ENCODE measurements at places on chromosomes 12 and 14.

GRCh38 chr14:79630288-79630960 is 580.9 kb downstream of the DIO2 start:
- DNase-seq, result no peak

DNA sequence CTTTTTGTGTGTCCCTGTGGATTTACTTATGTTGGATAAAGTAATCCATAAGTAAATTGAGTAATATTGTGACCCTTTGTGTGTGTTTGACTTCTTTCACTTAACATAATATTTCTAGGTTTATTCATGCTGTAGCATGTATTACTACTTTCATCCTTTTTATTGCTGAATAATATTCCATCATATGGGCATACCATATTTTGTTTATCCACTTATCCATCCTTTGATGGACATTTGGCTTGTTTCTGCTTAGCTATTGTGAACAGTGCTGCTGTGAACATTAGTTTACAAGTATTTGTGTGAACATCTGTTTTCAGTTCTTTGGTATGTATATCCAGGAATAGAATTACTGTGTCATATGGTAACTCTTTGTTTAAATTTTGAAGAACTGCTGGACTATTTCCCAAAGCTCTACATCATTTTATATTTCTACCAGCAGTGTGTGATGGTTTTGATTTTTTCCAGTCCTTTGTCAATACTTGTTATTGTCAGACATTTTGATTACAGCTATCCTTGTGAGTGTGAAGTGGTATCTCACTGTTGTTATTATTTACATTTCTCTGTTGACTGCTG is 25.2 kb downstream of the G2E3 start:
- DNase-seq, result no peak

- DNase-seq, result no peak
Measured at GRCh38 chr12:125089626-125090025, 24.4 kb downstream of the AACS start.

- peak; percentile 45 for DNase-seq
Measured at GRCh38 chr12:79988368-79988767, 53.5 kb upstream of the PPP1R12A start.

GRCh38 chr12:104604070-104604994 is 147.6 kb downstream of the CHST11 start:
- DNase-seq, result peak; percentile 84

DNA sequence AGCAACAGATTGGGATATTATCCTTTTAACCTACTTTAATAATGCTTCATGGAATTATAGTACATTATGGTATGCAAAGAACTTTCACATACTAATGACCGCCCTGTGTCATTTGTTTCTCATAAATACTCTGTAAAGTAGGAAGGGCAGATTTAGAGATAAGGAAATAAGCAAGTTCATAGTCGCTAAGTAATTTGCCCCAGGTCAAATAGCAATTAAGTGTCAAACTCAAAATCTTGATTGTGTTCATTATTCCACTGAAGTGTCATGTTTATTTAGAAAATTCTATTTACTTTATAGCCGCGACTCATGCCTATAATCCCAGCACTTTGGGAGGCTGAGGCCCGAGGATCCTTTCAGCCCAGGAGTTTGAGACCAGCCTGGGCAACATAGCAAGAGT is 98.7 kb upstream of the ATF1 start:
- DNase-seq, result no peak

GRCh38 chr12:79871621-79872020 is 63.3 kb downstream of the PPP1R12A start:
- DNase-seq, result no peak

DNA sequence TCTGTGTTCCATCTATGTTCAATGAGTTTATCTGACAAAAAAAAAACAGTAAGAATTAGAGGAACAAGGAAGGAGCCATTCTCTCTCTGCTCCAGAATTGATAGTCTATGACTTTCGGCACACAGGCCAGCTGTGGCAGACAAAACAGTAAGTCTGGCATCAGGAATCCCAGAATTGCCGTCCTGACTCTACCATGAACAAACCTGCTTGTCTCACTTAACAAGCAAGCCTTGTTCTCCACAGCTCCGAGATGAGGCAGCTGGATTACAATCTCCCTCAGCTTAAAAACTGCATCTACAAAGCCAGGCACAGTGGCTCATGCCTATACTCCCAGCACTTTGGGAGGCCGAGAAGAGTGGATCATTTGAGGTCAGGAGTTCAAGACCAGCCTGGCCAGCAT is 153.6 kb upstream of the TMCC3 start:
- DNase-seq, result no peak

DNA sequence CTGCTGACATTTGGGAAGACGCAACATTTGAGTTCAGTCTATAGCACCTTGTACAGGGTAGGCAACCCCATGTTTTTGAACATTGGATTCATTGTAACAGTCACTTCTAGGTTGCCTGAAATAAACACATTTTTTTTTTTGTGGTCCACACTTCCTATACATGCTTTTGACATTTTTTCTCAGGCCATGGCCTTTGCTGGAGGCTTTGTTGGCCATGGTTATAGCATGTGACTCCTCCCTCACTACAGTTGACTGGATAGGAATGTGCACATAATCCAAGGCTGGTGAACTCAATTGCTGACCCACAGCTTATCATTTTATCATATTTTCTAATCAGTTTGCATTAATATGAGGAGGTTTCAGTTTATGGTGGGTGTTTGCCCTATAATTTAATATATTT is 60.6 kb downstream of the TMEM117 start:
- DNase-seq, result no peak

DNA sequence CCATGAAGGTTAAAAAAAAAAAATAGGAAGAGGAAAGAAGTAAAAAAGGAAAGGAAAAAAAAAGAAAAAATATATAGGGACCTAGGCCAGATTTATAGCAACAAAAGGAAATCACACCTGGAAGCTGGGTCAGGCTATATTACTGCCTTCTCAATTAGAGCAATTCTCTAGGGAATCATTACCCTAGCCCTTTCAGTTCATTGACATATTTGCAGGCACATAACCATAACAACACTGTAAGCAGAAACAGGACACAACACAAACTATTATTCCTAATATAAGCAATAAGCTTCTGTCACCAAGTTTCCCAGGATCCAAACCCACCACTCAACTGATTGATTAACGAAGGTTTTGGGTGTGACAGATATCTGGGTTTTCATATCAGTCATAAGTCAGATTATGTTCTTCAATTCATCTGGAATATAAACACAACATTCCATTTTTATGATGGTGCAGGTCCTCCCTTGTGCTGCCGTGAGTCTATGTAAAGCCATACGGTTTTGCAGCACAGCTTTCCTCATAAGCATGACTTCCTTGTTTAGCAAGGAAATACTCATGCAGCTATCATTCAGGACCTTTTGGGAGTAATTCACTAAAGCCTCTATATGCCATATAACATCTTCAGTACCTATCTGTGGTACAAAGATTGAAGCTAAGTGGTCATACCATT is 4.2 kb downstream of the PCNX4 start:
- DNase-seq, result no peak

GRCh38 chr14:55212634-55213033 is 21.2 kb upstream of the DLGAP5 start:
- DNase-seq, result no peak

- peak; percentile 76 for DNase-seq
Measured at GRCh38 chr14:24179961-24180796, 8.3 kb downstream of the REC8 start.

All from GM04503 (cell line).